ENCODE measurements at places on chromosomes 7 and 10. TPM values are rescaled to one million over a fixed set of nuclear protein-coding genes. Genes with fewer than 3 reads are reported as not detected.

PON1 gene
- total RNA-seq: not detected

STOX1 gene
- under 0.01 TPM for total RNA-seq

ANKRD2 gene
- 0.43 TPM for total RNA-seq

KAZALD1 gene
- 2.4 TPM for total RNA-seq

STRIP2 gene
- 9.6 TPM for total RNA-seq

EN2 gene
- under 0.01 TPM for total RNA-seq

All from nasal cavity respiratory epithelium epithelial cell of viscerocranial mucosa (primary cell).